ENCODE measurements at places on chromosomes 12 and 14. TPM values are rescaled to one million over a fixed set of nuclear protein-coding genes. Genes with fewer than 3 reads are reported as not detected.

NUBPL gene
- 11.8 TPM for total RNA-seq

NTS gene
- not detected for total RNA-seq

RND1 gene
- total RNA-seq = 7.5 TPM

PLEKHH1 gene
- total RNA-seq = 2.9 TPM

PPFIA2 gene
- total RNA-seq = 0.48 TPM

DPPA3 gene
- not detected for total RNA-seq

CCDC197 gene
- not detected for total RNA-seq

TMEM121 gene
- total RNA-seq = 3.4 TPM

SIVA1 gene
- total RNA-seq = 123 TPM

DDIT3 gene
- total RNA-seq = 75.9 TPM

RERG gene
- not detected for total RNA-seq

OTOGL gene
- total RNA-seq = not detected

RFX4 gene
- not detected for total RNA-seq

MSI1 gene
- not detected for total RNA-seq

NFE2 gene
- total RNA-seq = under 0.01 TPM

STAC3 gene
- 1.1 TPM for total RNA-seq

RNF212B gene
- not detected for total RNA-seq

TAS2R8 gene
- total RNA-seq = not detected

KRT71 gene
- total RNA-seq = not detected

POTEG gene
- total RNA-seq = not detected

AMN gene
- 4.7 TPM for total RNA-seq

TUNAR gene
- not detected for total RNA-seq

GPD1 gene
- total RNA-seq = not detected

GARIN6 gene
- total RNA-seq = not detected

SNRNP35 gene
- total RNA-seq = 9.2 TPM

KLHL33 gene
- not detected for total RNA-seq

DLGAP5 gene
- total RNA-seq = 0.43 TPM

EP400 gene
- total RNA-seq = 6.0 TPM

SLCO1B1 gene
- total RNA-seq = not detected

SPTB gene
- total RNA-seq = not detected

TRAF3 gene
- total RNA-seq = 23.0 TPM

ZNF891 gene
- total RNA-seq = 0.43 TPM

RTL1 gene
- not detected for total RNA-seq
